Muscle of arm (tissue), 14 donors: ENCODE measurements at places on chromosomes 13 and 19.
A peak's percentile ranks its signal among the peaks of the same experiment; 100 is the strongest.

GRCh38 chr13:44765001-44765471, 188.9 kb upstream of the TSC22D1 start:
- DNase-seq, result no peak

- DNase-seq, result no peak
These were observed 19.3 kb downstream of the BICRA start for GRCh38 chr19:47628078-47628771.

DNA sequence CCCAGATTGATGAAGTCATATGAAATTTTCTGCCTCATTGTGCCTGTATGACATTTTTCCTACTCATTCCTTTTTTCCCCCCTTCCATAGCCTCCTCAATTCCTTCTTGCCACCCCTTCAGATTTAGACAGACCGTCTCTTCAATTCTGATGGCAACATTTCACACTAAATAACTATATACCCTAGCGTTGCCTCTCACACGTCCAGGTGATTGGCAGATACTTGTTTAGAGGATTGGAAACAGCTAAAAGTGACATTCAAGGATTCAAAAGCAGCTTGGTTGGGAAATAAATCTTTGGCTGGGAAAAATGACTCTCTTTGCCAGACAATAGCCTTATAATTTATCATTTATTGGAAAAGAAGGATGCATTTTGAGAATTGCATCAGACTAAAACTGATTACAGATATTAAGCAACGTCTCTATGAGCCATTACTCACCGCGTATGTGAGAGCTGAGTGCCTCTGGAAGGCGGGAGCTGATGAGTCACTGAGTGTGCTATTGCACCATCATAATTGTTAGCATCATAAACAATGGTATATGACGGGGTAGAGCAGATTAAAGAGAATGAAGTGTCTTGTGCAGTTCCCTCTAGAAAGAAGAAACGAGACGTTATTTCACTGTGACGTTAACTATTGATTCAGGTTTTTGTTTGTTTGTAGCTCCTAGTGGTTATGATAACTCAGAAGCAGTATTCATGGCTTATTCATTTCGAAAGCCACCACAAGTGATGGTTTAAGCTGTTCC, 61.1 kb upstream of the FAM216B start:
- DNase-seq, result no peak

DNA sequence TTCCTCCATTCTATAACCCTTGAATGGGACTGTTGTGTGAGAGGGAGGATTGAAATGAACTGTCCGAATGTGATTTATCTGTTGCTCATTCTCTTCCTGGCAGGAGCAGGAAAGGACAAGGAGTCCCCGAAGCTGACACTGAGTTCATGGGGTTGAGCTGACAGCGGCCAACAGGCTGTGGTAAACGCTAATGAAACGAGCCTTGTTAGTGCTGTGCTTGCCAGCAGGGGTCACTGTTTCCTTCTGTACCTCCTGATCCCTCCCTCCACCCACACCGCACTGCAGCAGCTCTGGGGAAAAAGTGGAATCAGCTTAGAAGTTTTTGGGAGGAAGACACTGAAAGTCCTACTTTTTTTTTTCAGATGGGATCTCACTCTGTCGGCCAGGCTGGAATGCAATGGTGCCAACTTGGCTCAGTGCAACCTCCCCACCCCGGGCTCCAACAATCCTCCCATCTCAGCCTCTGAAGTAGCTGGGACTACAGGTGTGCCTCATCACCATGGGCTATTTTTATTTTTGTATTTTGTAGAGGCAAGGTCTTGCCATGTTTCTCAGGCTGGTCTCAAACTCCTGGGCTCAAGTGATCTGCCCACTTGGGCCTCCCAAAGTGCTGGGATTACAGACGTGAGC, 6.7 kb upstream of the ZNF761 start:
- peak; percentile 73 for DNase-seq

- DNase-seq, result no peak
These were observed 14.7 kb upstream of the NANOS2 start for GRCh38 chr19:45929247-45929646.

- DNase-seq, result no peak
These were observed 11.9 kb upstream of the LIN7B start for GRCh38 chr19:49102303-49102702.
